ENCODE measurements at places on chromosomes 4 and X. TPM values are rescaled to one million over a fixed set of nuclear protein-coding genes. Genes with fewer than 3 reads are reported as not detected.

DNA sequence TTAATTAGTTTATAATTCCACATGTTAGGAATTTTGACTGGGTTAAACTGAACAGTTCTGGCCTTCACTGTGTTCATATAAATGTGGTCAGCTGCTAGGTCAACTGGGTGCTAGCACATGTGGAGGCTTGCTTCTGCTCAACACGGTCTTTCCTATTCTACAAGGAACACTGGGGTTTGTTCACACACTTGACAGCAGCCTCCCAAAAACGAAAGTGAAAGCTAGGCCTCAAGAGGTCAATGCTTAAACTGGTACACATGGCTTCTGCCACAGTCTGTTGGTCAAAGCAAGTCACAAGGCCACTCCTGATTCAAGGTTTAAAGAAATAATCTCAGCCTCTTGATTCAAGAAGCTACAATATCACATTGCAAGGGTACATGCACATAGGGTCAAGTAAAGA is 126.5 kb downstream of the QDPR start:
- DNase-seq, result peak; percentile 17

DNA sequence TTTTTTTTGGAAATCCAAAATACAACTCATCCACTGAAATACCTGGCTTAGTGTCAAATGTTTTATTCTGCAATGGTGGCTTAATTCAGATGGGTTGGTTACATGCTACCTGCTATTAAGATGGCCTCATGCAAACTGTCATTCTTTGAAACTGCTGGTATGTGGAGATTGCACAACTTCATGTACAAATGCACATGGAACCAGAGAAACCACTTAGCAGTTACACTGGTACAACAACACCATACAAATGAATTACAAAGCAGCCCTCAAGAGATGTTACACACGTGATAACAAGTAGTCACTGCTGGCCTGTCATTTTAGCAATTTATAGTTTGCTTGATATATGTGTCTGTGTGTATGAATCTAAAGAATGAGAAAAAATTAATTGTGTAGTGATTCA is 84.6 kb upstream of the STS start:
- DNase-seq, result no peak

- no peak for DNase-seq
Measured at GRCh38 chrX:51837451-51837850, 56.0 kb upstream of the MAGED1 start.

FAAH2 gene
- total RNA-seq, result 0.89 TPM

DNA sequence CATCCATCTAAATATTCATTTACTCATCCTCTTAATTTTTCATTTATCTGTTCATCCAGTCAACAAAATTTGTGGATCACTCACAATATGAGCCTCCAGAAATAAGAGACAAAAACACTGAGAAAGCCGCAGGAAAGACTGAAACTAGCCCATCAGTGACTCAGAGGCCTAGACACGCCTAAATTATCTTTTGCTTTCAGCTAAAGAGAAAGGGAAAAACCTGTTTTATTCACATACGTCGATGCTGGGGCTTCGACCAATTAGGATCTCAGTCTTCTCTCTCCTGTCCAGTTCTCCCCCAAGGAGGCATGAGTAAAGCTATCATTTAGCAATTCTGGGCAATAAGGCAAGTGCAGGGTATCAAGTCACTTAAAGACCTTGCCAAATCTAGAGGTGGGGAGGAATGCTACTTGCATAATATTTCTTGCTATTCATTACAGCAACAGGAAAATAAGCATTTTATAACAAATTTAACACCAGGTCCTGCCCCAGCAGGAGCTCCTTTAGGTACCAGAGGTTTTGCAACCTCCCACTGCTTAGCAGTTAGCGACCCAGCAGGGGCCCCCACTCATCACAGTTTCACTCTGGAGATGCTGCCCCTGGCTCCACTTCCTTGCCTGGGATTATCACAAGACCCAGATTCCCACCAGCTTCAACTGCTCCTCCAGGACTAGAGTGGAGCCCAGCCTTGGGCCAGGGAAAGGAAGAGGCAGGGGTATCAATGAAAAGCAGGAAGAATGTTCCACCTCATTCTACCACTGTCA is 30.1 kb upstream of the TMEM154 start:
- no peak for DNase-seq

- no peak for DNase-seq
Measured at GRCh38 chr4:110480031-110480549, 4.1 kb downstream of the ENPEP start.

GRCh38 chr4:11424000-11424399 is 4.7 kb downstream of the HS3ST1 start:
- DNase-seq, result peak; percentile 47

DNA sequence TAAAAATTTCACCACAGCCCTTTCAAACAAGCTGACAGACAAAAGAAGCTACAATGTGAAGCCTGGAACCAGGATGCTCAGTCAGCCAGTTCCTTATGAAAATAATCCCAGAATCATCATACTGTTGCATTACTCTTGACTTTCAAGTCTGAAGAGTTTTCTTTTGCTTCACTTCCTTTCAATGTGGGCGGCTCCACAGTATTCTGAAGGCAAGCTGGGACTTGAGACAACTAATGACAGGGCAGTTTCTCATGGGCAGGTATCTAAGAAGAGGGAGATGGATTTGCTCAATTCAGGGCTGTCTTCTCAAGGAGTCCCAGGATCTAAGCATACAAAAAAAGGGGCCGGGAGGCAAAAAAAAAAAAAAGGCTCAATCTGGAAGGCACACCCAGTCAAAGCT is 173.4 kb downstream of the PAPSS1 start:
- no peak for DNase-seq

YY2 gene
- 0.90 TPM for total RNA-seq

CNOT6L gene
- total RNA-seq, result 32.1 TPM

GRCh38 chr4:2898001-2898400 is 54.4 kb downstream of the ADD1 start:
- DNase-seq, result no peak

DNA sequence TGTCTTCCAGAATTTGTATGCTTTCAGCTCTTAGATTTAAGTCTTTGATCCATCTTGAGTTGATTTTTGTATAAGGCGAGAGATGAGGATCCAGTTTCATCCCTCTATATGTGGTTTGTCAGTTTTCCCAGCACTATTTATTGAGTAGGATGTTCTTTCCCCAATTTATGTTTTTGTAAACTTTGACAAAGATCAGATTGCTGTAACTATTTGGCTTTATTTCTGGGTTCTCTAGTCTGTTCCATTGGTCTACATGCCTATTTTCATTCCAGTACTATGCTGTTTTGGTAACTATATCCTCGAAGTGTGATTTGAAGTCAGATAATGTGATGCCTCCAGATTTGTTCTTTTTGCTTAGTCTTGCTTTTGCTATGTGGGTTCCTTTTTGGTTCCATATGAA is 60.7 kb downstream of the IL15 start:
- DNase-seq, result no peak

GRCh38 chrX:23864742-23865326 is 42.9 kb downstream of the APOO start:
- DNase-seq, result no peak

DMRTC1 gene
- total RNA-seq, result not detected

SSX4B gene
- total RNA-seq, result not detected

MAGEA3 gene
- total RNA-seq, result not detected

DNA sequence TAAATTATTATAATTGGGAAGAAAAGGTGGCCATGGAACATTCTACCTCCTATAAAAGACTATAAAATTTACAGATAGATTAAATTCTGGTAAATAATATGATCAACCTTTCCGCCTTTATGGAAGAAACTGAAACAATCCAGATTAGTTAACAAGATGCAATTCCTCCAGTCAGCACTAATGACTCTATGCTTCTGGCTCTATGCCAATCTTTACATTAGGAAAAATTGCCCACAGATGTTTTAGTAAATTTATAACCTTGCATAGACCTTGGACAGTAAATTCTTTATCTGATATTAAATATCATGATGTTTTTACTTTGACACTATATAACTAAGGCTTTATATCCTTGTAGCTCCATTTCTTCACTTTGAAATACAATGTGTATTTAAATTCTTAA is 2302.5 kb downstream of the ARAP2 start:
- no peak for DNase-seq

GRCh38 chr4:175369087-175369486 is 443.0 kb downstream of the GPM6A start:
- no peak for DNase-seq

FIP1L1 gene
- 46.3 TPM for total RNA-seq

SSX1 gene
- total RNA-seq, result not detected

P2RY10 gene
- not detected for total RNA-seq

PRICKLE3 gene
- 3.0 TPM for total RNA-seq

DNA sequence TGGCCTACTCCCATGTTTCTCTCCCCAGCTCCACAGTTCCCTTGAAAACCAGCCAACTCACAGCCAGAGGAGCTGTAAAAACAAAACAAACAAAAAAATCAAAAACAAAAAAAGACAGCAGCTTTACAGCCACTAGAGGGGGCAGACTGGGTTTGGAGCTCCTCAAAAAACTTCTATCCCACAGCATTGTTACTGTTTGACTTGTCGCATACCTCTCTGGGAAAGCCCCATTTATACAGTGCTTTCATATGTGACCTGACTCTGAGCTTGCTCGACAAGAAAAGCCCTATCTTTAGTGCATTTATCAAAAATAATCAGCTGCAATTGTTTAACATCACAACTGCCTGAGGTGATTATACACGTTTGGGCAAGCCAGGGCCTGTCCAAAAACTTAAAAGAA is 21.6 kb downstream of the TSPAN6 start:
- DNase-seq, result peak; percentile 76
